ENCODE measurements at places on chromosomes 1 and 21.

GRCh38 chr21:42254651-42255601 lies 36.0 kb downstream of the ABCG1 start:
- DNase-seq = no peak

DNA sequence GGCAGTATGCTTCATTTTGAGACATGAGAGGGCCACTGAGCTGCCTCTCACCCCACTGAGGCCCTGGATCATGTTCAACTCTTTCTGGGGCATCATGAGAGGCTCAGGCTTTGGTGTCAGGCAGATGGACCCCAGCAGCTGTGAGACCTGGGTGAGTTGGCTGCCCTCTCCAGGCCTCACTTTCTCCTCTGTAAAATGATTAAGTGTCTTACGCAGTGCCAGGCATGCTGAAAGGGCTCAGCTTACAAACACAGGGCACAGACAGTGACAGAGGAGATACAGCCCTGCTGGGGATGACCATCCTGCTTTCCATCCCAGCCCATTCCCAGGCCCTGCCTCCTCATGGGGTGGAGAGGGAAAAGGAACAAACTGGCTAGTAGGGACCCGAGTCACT lies 387.4 kb downstream of the MATN1 start:
- DNase-seq = no peak

DNA sequence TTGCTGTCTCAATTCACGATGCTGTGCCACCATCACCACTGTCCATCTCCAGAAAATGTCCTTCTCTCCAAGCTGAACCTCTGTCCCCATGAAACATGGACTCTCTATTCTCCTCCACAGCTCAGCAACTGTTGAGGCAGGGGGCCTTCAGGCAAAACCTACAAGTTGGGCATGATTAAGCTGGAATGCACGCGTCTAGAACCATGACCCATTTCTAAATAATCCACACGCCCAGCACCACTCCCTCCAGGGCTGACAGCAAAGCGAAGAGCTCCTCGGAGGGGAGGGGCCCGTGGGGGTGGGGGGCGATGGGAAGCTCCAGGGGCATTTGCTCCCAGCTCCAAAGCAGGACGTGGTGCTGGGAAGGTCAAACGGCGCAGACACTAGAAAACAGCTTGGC lies 3.3 kb upstream of the HES5 start:
- no peak for DNase-seq

GRCh38 chr21:38938343-38938742 lies 132.6 kb downstream of the ETS2 start:
- no peak for DNase-seq

GRCh38 chr1:72322910-72323309 lies 40.6 kb upstream of the NEGR1 start:
- no peak for DNase-seq

GRCh38 chr1:222097588-222097987 lies 355.7 kb upstream of the DUSP10 start:
- no peak for DNase-seq

DNA sequence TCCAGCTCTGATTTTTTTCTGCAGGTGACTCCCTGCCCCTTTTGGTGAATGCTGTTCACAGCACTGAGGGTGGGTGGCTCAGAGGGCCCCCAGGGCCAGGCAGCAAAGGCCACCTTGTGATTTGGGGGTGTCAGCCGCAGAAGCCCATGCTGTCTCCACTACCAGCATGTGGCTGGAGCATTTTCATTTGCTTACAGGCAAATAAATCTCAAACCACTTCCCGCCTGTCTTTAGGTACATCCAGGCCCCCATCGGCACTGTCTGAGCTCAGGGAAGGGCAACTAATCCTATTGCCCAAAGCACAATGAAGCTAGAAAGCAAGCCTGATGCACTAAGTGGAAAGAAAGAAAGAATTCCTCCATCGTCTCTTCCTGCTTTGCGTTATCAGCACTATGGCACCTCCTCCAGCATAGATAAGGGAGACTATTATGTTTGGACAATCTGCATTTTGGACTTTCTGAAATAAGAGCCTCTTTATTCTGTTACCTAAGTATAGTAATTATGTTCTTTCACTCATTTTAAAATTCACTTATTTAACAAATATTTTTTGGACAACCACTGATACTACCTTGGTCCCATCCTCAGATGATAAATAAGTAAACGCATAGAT lies 100.5 kb upstream of the TLR5 start:
- peak; percentile 8 for DNase-seq

DNA sequence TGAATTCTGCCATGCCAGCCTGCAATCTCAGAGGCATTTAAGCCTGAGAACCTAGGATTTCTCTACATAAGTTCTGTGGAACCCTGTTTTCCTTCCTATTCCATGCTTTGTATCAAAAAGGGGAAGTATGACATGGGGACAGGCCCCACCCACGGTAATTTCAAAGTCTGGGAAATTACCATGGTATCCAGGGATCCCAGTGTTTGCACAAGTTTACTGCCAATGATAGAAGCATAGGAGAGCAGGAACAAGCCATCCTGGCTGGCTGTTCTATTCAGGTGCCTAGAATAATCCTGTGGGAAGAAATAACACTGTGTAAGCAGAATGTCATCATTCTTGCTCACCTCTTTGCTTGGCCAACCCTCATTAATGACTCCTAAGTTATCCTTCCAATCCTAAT lies 53.8 kb upstream of the ATP1B1 start:
- no peak for DNase-seq

- DNase-seq = no peak
Measured at GRCh38 chr21:32173121-32173724, 105.6 kb downstream of the MIS18A start.

Data from H9 (cell line).